ENCODE measurements at places on chromosomes 7 and 10.

DNA sequence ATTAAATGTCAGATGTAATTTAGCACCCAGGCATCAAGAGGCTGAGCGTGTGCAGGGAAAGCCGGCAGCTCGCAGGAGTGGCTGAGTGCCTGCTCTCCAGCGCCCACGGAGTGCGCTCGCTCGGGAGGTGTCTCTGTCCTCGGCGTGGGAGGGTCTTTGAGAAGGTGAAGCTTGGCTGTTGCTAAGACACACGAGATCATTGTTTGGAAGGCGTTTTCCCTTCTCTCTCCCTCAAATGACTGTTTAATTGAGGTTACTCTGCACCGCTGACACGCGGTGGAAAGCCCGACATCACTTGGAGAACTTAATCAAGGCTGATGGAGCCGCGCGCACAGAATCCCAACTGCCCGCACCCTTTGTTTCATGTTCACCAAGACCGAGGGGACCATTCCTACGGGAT lies 414.6 kb downstream of the DNAJB6 start:
- DNase-seq = no peak

GRCh38 chr10:79463578-79464496 lies 18.4 kb upstream of the ZCCHC24 start:
- no peak for DNase-seq

GRCh38 chr7:40570223-40570622 lies 435.4 kb downstream of the SUGCT start:
- DNase-seq = no peak

DNA sequence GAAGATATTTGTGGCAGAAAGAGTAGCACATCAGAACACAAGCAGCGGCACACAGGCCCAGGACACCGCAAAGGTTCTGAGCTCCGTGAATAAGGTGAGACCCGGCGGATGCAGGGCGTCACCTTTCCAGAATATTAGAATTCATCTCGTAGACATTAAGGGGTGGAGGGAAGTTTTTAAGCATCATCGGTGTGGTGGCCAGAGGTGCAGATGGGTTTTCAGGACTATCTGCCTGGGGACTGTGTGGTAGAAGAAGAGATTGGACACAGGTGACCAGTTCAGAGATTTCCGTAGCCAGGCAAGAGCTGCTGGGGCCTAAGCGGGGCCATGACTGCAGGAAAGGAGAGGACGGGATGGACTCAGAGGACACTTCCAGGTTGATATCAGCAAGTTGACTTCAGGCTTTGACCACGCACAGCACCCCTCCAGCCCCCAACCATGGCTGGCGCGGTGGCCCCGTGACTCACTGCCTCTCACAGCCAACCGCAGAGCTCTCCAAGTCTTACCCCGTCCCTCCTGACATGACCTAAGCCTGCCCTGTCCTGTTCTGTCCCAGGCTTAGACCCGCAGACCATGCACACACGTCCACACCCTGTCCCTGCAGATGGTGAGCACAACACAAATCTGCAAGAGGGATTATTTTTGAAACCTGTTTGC lies 97.2 kb downstream of the OAT start:
- no peak for DNase-seq

- no peak for DNase-seq
These were observed 44.8 kb downstream of the EGFR start for GRCh38 chr7:55063633-55064032.

GRCh38 chr10:106547047-106547635 lies 617.4 kb downstream of the SORCS1 start:
- DNase-seq = no peak

DNA sequence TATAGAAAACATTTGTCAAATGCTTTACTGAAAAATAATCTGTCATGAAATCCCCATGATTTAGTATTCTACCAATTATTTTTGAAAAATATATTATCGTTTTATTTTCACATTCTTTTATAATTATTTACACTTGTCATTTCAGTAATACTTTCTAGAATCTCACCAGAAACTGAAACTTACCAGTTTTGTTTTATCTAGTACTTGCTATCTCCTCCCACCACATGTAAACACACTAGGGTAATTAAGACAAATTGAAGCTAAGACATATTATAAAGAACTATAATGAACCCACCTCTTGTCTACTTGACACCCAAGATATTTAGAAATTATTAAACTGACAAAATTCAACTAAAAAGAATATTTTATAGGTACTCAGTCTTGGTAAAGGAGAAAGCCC lies 51.5 kb upstream of the GRM3 start:
- no peak for DNase-seq

GRCh38 chr7:28807396-28807994 lies 150.6 kb downstream of the TRIL start:
- DNase-seq = no peak

- no peak for DNase-seq
These were observed 36.2 kb downstream of the CHST3 start for GRCh38 chr10:72000073-72001032.

- no peak for DNase-seq
These were observed 13.8 kb downstream of the PSAP start for GRCh38 chr10:71837098-71837827.

DNA sequence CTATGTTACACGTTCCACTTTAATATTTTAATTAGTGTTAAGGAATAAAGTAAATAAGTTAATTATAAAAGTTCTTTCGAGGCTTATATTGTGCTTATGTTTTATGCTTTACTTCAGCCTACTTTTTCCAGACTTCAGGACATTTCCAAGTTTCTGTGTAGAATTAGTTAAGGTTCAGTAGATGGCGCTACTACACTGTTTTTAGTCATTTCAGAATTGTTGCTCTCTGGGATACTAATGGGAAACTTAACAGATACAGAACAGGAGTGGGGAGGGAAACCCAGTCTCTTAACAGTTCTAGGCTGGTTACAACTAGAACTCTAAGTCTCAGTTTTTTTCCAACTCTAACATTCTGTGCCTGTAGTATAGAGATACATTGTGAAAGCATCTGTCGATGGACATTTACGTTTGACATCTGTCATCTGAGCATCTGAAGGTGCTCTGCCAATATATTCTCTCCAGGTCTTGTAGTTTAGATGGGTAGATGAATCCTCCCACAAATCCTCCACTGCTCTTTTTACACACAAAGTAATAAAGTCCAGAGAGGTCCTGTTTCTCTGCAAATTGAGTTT lies 56.8 kb upstream of the FAM171A1 start:
- no peak for DNase-seq

- no peak for DNase-seq
These were observed 43.2 kb downstream of the FIGNL1 start for GRCh38 chr7:50406935-50407334.

GRCh38 chr7:48042216-48042615 lies 6.9 kb downstream of the C7orf57 start:
- no peak for DNase-seq

GRCh38 chr10:129864082-129864481 lies 100.0 kb downstream of the EBF3 start:
- no peak for DNase-seq

GRCh38 chr7:73504920-73505319 lies 17.2 kb downstream of the BAZ1B start:
- no peak for DNase-seq

GRCh38 chr10:74084955-74085354 lies 65.7 kb downstream of the AP3M1 start:
- DNase-seq = no peak

DNA sequence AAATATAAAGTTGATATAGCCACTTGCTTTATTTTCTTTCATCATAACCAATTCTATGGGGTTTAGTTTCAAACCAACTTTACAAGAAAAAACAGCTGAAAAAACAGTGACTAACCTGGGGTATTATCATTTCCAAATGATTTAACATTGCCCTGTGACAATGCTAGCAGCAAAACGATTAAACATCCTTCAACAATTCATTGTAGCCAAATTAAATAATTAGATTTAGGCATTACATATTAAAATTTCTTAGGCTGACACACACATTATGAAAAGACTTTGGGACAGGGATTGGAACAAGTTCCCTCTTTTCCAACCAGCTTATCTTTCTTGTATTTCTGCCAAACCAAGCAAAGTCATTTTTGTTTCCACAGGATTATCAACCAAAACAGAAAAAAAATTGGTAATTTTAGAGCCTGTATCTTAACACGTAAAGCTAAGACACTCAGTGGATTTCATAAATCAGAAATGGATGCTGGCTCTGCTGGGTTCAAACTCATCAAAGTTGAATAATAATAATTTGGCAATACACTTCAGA lies 84.0 kb downstream of the SEMA3D start:
- DNase-seq = no peak

DNA sequence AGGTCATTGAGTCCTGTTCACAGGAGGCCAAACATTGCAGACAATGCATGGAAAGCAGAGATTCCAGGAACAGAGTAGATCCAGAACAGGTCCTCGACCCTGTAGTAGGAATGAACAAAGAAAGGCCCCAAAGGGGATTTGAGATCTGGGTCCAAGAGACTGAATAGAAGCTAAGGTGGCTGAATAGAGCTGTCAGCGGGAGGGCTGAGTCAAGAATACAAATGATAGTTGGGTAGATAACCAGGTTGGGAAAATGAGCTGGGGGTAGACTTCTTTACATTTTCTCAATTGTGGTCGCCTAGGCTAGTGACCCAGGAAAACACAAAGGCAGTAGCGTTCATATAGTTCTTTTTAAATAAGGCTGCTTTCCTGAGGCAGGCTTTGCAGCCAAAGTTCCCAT lies 103.4 kb upstream of the ELMO1 start:
- no peak for DNase-seq

DNA sequence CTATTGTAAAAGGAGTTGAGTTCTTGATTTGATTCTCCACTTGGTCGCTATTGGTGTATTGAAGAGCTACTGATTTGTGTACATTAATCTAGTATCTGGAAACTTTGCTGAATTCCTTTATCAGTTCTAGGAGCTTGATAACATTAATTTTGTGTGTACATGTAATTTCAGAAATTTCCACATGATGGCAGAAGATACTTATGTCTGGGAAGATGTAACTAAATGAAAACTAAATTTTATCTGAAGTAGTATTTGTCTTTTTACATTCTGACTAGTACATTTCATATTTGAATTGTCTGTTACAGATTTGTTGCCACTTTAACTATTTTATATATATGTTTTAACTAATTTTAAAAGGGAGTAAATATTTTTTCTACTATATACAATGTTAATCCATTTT lies 27.6 kb downstream of the SDHAF3 start:
- DNase-seq = no peak

GRCh38 chr10:102813734-102814452 lies 23.3 kb downstream of the CYP17A1 start:
- DNase-seq = no peak

- no peak for DNase-seq
These were observed 223.1 kb upstream of the KLF14 start for GRCh38 chr7:130957137-130957513.

DNA sequence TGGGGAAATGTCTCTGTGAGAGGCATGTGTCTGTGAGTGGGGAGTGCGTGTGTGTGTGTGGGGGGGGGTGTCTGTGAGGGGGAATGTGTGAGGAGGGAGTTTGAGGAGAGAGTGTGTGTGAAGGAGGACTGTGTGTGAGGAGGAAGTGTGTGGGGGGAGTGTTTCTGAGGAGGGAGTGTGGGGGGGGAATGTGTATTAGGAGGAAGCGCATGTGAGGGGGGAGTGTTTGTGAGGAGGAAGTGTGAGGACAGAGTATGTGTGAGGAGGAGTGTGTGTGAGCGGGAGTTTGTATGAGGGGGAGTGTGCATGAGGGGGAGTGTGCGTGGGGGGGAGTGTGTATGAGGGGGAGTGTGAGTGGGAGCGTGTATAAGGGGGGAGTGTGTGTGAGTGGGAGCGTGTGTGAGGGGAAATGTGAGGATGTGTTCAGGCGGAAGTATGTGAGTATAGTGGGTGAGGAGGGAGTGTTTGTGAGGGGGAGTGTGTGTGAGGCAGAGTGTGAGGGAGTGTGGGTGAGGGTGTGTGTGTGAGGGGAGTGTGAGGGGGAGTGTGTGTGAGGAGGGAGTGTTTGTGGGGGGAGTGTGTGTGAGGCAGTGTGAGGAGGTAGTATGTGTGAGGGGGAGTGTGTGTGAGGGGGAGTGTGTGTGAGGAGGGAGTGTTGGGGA lies 21.8 kb upstream of the PTPRN2 start:
- no peak for DNase-seq

DNA sequence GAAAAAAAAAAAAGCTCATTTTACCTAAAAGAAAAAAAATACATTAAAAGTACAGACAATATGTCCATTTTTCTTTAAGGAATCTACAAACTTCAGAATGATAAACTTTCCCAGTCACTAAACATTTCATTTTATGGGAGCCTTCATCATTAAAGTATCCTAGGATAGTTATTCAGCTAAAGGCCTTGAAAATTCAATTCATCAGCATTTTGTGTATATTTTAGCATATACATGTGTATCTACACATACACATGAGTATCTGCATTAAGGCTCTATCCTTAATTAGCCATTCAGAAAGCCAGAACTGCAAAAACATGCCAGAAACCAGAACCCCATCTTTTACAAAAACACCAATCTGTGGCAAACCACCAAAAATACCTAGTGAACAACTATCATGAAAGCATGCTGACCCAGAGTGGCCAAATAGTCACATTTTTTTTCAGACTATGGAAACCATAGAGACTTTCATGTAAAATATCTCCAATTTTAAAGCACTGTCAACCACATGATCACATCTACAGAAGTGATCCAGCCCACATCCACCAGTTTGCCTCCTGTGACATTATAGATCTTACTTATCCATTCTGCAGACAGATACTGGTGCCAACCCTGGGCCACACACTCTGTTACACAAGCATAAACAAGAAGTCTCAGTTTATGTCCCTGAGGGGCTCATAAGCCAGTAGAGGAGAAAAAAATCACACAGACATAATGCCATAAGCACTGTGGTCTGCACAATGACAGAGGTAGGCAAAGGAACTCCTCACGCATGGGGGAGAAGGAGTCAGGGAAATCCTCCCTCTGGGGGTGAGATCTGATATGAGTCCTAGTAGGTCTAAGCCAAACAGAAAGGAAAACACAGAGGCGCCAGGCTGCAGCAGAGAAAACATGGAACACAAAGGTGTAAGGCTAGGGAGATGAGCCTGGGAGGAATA lies 79.2 kb downstream of the SRPK2 start:
- no peak for DNase-seq

DNA sequence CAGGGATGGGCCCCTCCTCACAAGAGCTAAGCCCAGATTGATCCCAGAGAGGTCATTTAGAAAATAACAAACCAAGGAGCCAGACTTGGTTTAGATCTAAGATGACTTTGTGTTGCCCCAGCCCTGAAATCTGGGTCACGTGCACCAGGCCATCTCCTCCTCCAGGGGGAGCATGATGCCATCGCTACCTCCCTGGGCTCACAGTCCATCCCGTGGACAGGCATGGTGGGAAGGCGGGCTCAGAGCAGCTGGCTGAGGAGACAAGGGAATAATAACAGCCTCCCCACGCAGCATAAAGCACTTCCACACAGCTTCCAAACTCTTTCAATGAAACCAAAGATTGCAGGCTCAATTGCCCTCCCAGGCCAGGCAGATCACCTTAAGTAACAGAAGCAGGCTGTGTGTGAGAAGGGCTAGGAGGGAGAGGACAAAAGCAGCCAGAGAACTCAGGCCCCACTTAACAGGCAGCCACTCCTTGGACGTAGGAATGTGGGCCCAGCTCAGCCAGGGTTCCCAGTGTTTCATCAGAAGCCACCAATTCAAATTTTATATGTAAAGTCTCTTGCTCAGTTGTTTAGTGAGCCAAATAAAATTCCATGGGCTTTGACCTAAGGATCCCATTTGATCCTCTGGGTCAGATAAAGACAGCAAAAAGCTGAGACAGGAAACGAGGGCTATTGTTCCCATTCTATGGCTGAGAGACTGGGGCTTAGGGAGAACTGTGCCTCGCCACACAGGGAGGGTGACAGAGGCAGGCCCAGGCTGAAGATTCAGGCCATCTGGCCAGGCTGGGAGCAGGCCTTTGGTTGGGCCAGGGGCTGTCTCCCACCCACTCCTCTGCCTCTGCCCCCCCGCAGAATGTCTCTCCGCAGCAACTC lies 100.2 kb downstream of the COL13A1 start:
- DNase-seq = no peak

- DNase-seq = no peak
These were observed 163.3 kb downstream of the ADARB2 start for GRCh38 chr10:1573981-1574380.
